HepG2 (cell line): ENCODE measurements at places on chromosomes 1 and 21. TPM values are rescaled to one million over a fixed set of nuclear protein-coding genes. Genes with fewer than 3 reads are reported as not detected.
A peak's percentile ranks its signal among the peaks of the same experiment; 100 is the strongest.

DNA sequence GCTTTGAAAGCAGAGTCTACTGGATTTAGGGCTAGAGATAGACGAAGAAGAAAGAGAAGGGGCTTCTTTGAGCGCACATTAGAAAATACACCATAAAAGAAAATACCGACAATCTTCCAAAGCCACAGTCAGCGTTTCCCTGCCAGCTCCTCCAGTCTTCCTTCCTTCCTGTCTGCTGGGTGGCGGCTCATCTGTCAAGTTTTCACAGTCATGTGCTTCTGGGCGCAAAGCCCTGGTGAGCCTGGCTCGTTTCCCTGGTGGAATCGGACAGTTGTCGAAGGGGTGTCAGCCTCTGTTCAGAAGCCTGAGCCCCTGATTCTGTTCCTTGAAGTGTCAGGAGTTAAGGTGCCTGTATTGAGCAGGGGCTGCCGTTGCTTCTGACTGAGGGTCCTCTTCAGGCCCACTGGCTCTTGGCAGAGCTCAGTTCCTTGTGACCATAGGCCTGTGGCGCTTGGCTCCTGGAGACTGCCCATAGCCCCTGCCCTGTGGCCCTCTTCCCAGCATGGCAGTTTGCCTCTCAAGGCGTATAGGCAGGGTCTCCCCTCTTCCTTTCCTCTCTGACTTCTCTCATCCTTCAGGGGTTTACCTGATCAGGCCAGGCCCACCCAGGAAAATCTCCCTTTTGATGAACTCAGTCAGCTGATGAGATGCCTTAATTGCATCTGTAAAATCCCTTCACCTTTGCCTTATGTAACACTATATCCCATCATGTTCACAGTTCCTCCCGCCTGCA is 58.6 kb downstream of the ADARB1 start:
- DNase-seq, result no peak
- H3K27me3 ChIP-seq, result no peaks in the 10 kb centered on the region
- no peaks in the 10 kb centered on the region for H3K36me3 ChIP-seq
- H3K27ac ChIP-seq, result no peak overlapping the region
- H3K4me1 ChIP-seq, result peaks cover 1% of the 10 kb centered on the region
- no peak overlapping the region for H3K4me3 ChIP-seq

DNA sequence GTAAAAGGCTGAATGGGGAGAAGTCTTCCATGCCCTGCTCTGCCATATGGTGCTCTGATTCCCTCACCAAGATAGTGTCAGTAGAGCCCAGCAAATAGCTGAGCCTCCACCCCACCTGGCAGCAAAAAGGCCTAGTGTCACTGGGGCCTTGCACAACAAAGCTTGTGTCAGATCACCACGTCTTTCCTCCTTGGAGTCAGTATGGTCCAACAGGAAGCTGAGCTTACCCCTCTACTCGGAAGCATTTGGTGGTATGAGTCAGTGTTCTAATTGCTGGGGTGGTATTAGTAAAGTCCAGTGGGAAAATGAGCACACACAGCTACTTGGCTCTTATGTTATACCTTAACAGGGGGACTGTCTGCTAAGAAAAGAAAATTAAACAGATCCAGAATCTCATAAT is 18.7 kb upstream of the RRP15 start:
- no peak for DNase-seq
- H3K4me3 ChIP-seq, result no peak overlapping the region
- no peaks in the 10 kb centered on the region for H3K27me3 ChIP-seq
- H3K4me1 ChIP-seq, result no peaks in the 10 kb centered on the region
- no peak overlapping the region for H3K27ac ChIP-seq

DNA sequence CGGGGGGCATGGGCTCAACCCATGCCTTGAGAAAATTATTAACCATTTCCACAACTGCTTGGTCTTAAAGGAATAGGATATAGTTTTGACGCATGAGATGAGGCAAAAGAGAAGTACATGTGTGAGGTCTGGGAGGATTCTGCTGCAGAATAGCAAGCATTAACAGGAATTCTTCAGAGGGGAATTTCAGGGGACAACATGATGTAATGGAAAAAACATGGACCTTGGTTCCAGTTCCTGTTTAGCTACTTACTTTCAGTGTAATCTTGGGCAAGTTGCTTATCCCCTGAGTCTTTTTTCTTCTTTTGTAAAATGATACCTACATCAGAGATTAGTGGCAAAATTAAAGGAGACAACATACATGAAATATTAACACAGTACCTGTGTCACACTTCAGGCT is 85.6 kb downstream of the PRRX1 start:
- no peak for DNase-seq
- no peaks in the 10 kb centered on the region for H3K36me3 ChIP-seq
- no peak overlapping the region for H3K4me3 ChIP-seq

GRCh38 chr1:78437941-78438340 is 52.8 kb upstream of the PTGFR start:
- no peak overlapping the region for H3K27ac ChIP-seq
- no peaks in the 10 kb centered on the region for H3K27me3 ChIP-seq
- H3K4me1 ChIP-seq, result no peaks in the 10 kb centered on the region
- DNase-seq, result no peak
- H3K36me3 ChIP-seq, result no peaks in the 10 kb centered on the region
- H3K4me3 ChIP-seq, result no peak overlapping the region

GRCh38 chr1:22976461-22977243 is 4.0 kb upstream of the LACTBL1 start:
- no peaks in the 10 kb centered on the region for H3K27me3 ChIP-seq
- no peak overlapping the region for H3K27ac ChIP-seq
- no peak overlapping the region for H3K4me3 ChIP-seq
- peak; percentile 74 for DNase-seq

GRCh38 chr1:180923021-180923841 is 10.5 kb downstream of the KIAA1614 start:
- no peak overlapping the region for H3K4me3 ChIP-seq
- no peaks in the 10 kb centered on the region for H3K36me3 ChIP-seq
- peak; percentile 45 for DNase-seq

GRCh38 chr1:33273961-33274371 is 17.7 kb downstream of the ZNF362 start:
- peaks cover 12% of the 10 kb centered on the region for H3K4me1 ChIP-seq
- DNase-seq, result no peak
- H3K27ac ChIP-seq, result no peak overlapping the region
- H3K36me3 ChIP-seq, result peaks cover 19% of the 10 kb centered on the region; the same call in 2 of the 3 replicates
- H3K27me3 ChIP-seq, result no peaks in the 10 kb centered on the region

GRCh38 chr1:107865627-107866026 is 99.4 kb downstream of the VAV3 start:
- DNase-seq, result no peak
- H3K27me3 ChIP-seq, result no peaks in the 10 kb centered on the region
- no peak overlapping the region for H3K27ac ChIP-seq
- H3K4me1 ChIP-seq, result no peaks in the 10 kb centered on the region
- no peaks in the 10 kb centered on the region for H3K36me3 ChIP-seq

DNA sequence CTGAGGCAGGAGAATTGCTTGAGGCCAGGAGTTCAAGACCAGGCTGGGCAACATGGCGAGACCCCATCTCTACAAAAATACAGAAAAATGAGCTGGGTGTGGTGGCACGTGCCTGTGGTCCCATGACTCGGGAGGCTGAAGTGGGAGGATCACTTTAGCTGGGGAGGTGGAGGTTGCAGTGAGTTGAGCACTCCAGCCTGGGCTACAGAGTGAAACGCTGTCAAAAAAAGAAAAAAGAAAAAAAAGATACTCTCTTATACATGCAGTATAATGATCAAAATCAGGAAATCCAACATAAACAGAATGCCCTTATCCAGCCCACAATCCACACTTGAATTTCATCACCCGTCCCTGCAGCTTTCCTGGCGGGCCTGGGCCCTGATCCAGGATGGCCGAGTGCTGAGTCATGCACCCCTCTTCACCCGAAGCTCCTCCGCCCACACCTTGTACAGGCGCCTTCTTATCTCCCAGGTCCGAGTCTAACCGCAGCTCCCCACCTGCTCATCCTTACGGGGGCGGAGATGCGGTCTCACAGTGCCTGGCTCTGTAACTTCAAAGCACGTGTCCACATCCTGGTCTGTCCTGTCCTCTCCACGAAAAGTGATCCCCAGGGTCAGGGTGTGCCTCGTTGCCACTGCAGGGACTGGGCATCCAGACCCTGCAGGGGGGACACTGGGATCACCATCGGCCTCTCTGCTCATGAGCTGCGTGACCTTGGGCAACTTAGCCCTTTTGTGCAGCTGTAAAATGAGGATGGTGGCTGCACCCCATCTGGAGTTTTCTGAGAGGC is 120.2 kb upstream of the SLC45A1 start:
- DNase-seq, result peak; percentile 83
- H3K4me3 ChIP-seq, result no peak overlapping the region
- no peaks in the 10 kb centered on the region for H3K27me3 ChIP-seq
- peak overlapping the region; percentile 61 for H3K27ac ChIP-seq
- H3K4me1 ChIP-seq, result peaks cover 91% of the 10 kb centered on the region

DNA sequence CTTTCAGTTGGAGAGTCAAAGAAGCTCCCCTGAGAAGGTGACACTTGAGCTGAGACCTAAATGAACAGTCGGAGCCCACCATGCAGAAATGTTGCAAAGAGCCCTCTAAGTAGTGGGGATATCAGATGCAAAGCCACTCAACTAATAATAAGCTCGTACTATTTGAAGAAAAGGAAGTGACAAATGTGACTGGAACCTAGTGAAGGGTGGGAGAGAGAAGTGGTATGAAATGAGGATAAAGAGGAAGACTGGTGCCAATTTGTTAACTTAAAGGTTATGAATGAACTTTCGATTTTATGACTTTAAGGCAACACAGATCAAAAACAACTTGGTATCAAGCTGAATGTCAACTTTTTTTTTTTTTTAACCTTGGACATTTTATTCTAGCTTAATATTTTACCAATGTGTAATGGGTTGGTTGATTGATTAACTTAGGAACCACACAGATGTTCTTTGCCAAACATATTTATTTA is 14.7 kb downstream of the LYPLAL1 start:
- DNase-seq, result no peak
- H3K4me3 ChIP-seq, result no peak overlapping the region
- H3K4me1 ChIP-seq, result peaks cover 14% of the 10 kb centered on the region; the same call in 1 of the 2 replicates
- H3K27ac ChIP-seq, result no peak overlapping the region
- no peaks in the 10 kb centered on the region for H3K36me3 ChIP-seq
- no peaks in the 10 kb centered on the region for H3K27me3 ChIP-seq

- no peaks in the 10 kb centered on the region for H3K27me3 ChIP-seq
- no peaks in the 10 kb centered on the region for H3K36me3 ChIP-seq
- peak overlapping the region; percentile 82 for H3K27ac ChIP-seq
- peak overlapping the region; percentile 6 for H3K4me3 ChIP-seq
- peak; percentile 87 for DNase-seq
- H3K4me1 ChIP-seq, result peaks cover 83% of the 10 kb centered on the region
Observed at GRCh38 chr1:212255705-212256307, 29.4 kb upstream of the PPP2R5A start.

GRCh38 chr1:41241749-41242341 is at the start of gene SCMH1:
SCMH1 (minus strand) TSS chr1:41242306; CDS start chr1:41186133, 56,173 bp downstream.
- DNase-seq, result no peak
- no peaks in the 10 kb centered on the region for H3K27me3 ChIP-seq
- H3K36me3 ChIP-seq, result no peaks in the 10 kb centered on the region
- H3K27ac ChIP-seq, result peak within 1 kb of the TSS; percentile 89
- H3K4me3 ChIP-seq, result peak within 1 kb of the TSS; percentile 73

GRCh38 chr1:26351590-26352337 is 2.2 kb downstream of the CRYBG2 start:
- no peaks in the 10 kb centered on the region for H3K36me3 ChIP-seq
- H3K27ac ChIP-seq, result peak overlapping the region; percentile 100
- no peaks in the 10 kb centered on the region for H3K27me3 ChIP-seq
- peaks cover 89% of the 10 kb centered on the region for H3K4me1 ChIP-seq
- no peak overlapping the region for H3K4me3 ChIP-seq
- peak; percentile 97 for DNase-seq

DNA sequence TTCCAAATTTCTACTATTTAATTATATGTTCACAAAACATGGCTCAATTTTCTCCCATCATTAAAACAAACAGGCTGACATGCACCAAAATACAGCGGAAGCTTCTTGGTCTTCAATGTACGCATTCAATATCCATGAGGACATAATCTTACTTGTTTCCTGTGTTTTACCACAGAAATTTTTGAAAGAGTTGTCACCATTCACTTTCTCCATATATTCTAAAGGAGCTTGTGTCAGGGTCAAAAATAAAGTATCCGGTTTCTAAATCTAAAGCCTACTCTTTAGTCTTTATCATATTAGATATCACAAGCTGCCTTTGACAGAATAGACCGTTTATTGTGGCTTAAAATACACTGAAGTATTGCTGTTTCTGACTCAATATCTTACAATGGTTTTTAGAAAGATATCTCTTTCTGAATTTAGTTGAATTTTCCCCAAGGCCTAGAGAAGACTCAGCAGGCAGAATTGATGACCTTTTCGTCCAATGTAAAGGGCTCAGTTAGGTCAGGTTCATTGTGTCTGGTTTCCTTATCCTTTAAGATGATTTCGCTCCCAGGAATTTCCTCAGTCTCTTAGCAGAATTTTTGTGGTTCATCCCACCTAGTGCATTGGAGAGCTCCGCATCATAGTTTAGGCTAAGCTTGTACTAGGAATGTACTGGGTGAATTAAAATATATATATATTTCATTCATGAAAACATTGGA is 717.2 kb downstream of the NCAM2 start:
- H3K4me1 ChIP-seq, result no peaks in the 10 kb centered on the region
- no peaks in the 10 kb centered on the region for H3K36me3 ChIP-seq
- no peak overlapping the region for H3K27ac ChIP-seq
- H3K27me3 ChIP-seq, result no peaks in the 10 kb centered on the region
- DNase-seq, result no peak
- H3K4me3 ChIP-seq, result no peak overlapping the region

DNA sequence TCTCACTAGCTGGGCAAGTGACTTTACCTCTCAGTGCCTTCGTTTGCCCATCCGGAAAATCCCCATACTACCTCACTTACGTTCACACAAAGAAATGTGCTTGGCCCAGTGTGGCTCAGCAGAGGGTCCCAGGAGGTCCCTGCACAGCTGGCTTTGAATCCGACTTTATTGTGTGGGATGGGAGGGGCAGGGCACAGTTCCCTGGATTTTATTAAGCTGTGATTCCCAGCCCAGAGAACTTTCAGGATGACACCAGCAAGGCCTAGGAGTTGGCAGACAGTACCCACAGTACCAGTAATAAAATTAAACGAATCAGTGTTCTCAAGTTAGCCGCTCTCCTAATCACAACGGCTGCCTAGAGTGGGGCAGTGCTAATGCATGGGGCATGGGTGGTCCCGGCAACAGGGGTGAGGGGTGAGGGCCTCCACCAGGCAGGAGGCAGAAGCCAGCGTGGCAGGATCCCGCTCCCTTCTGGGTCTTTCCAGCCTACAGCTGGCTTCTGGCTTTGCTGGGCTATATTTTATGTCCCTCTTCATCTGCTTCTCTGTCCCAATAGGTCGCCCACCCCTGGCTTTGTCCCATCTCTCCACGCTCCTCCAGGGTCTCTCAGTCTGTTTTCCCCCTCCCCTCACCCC is 74.9 kb downstream of the VWA5B1 start:
- no peak overlapping the region for H3K27ac ChIP-seq
- H3K36me3 ChIP-seq, result no peaks in the 10 kb centered on the region
- H3K4me3 ChIP-seq, result no peak overlapping the region
- peaks cover 8% of the 10 kb centered on the region; the same call in 1 of the 2 replicates for H3K4me1 ChIP-seq

- 0 out of 2 replicates have a peak, but pooled peaks cover 1% of the 10 kb centered on the region for H3K36me3 ChIP-seq
- no peak overlapping the region for H3K4me3 ChIP-seq
- H3K27ac ChIP-seq, result no peak overlapping the region
- no peaks in the 10 kb centered on the region for H3K4me1 ChIP-seq
- DNase-seq, result no peak
Observed at GRCh38 chr1:212346601-212347000, 61.4 kb downstream of the PPP2R5A start.

The TPTE gene
- not detected in 2 replicates for total RNA-seq

The AGBL4 gene
- not detected in 2 replicates for total RNA-seq

The MNDA gene
- not detected in 2 replicates for total RNA-seq

The RGS1 gene
- total RNA-seq, result not detected in 2 replicates

The CALML6 gene
- 0.11 TPM in 1 of 2 replicates, not detected in the other for total RNA-seq

The ESPN gene
- 38.5 and 48.6 TPM in 2 replicates for total RNA-seq

The PDZK1IP1 gene
- 0.24 TPM in 1 of 2 replicates, not detected in the other for total RNA-seq

The DENND2C gene
- 0.25 and 0.33 TPM in 2 replicates for total RNA-seq

The ZBTB18 gene
- total RNA-seq, result 3.1 TPM in 2 replicates

The CASQ1 gene
- 0.20 TPM in 2 replicates for total RNA-seq

The KRTAP6-1 gene
- not detected in 2 replicates for total RNA-seq

The KCTD3 gene
- total RNA-seq, result 68.1 and 101 TPM in 2 replicates
